ENCODE measurements at places on chromosomes 12 and 14. TPM values are rescaled to one million over a fixed set of nuclear protein-coding genes. Genes with fewer than 3 reads are reported as not detected.

The ADAM20 gene
- total RNA-seq, result not detected

The GPR84 gene
- not detected for total RNA-seq

The OR4K2 gene
- total RNA-seq, result not detected

The ZNF84 gene
- total RNA-seq, result 9.3 TPM

The COA8 gene
- total RNA-seq, result 53.8 TPM

The OTX2 gene
- not detected for total RNA-seq

Data from A549 treated with GW870086 at 1 μM for 4 hours (cell line).